ENCODE measurements at places on chromosomes 11 and 22.

- DNase-seq = no peak
Measured at GRCh38 chr11:124159481-124159880, 23.7 kb upstream of the OR10D3 start.

DNA sequence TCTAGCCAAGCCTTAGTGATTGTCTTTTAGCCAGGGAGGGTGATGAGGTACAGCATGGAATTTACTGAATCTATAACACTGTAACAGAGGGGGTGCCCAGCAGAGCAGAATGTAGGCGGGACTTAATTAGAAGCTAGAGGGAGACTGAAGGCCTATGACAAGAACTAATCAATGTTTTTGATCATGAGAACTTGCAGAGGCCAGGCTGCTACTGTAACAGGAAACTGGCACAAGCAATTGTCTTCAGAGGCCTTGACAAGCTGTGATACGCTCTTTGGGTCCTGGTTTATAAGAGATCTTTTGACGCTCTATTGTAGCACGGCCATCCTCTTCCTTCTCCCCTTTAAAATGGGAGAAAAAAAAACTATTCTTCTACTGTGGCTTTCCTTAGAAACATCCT lies 1297.3 kb downstream of the JRKL start:
- DNase-seq = no peak

DNA sequence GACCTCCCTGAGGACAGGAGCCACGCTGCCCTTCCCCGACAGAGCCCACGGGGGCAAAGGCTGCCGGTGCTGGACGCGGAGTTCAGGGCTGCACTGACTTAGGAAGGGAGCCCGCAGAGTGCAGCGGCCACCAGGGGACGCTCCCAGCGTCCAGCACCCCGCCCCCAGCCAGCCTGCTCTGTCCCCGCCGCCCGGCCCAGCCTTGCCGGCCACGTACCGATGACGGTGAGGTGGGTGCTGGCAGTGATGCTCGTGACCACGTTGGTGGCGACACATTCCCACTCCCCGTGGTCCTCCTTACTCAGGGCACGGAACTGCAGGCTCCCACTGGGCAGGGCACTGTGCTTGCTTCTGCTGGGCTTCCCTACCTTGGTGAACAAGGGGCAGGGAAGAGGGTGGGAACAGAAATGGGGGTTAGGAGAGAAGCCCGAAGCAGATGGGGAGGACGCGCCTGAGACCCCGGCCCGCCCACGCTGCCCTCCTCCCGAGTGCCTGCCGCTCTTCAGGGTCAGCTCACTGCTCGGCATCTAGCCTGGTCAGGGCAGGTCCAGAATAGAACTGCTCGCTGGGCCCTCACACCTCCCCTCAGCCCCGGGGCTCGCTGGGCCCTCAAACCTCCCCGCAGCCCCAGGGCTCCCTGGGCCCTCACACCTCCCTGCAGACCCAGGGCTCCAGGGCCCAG lies 25.9 kb downstream of the IGSF9B start:
- no peak for DNase-seq

DNA sequence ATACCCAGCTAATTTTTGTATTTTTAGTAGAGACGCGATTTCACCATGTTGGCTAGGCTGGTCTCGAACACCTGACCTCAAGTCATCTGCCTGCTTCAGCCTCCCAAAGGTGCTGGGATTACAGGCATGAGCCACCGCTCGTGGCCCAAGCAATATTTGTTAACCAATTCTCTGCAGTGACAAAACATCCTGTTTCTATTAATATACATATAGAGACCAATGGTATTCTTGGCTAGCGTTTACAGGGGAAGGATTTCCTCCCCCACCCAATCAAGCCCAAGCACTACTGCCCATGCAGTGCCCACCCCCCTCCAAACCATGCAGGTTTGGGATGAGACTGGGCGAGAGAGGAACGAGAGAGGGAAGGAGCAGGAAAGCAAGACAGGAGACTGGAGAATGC lies 53.1 kb downstream of the APOL3 start:
- no peak for DNase-seq

DNA sequence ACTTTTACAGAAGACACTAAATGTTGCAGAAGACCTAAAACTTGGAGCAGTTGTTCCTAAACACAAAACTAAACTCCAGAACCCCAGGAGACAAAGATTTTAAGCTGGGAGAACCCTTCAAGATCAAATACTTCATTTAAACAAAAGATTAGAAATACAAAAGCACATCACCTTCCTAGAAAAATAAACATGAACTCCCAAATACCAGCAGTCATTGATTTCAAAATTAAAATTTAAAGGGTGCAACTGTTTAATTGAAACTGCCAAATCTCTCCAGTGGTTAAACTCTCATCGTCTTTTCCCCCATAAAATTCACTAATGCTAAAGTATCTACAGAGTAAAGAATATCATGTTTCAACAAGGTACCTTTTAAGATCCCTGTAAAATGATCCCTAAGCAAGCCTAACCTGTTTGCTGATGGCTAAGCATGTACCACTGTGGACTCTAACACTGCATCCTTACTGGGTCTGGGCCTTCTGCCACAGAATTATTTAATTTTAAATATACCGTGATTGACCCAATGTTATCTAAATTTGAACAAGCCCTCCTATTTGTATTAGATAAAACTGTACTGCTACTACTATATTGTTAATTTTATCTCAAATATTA lies 53.7 kb upstream of the CCDC34 start:
- no peak for DNase-seq

- no peak for DNase-seq
Measured at GRCh38 chr22:30114361-30114760, 34.1 kb downstream of the HORMAD2 start.

- DNase-seq = peak; percentile 64
Measured at GRCh38 chr22:41504397-41504796, 35.5 kb downstream of the ACO2 start.

DNA sequence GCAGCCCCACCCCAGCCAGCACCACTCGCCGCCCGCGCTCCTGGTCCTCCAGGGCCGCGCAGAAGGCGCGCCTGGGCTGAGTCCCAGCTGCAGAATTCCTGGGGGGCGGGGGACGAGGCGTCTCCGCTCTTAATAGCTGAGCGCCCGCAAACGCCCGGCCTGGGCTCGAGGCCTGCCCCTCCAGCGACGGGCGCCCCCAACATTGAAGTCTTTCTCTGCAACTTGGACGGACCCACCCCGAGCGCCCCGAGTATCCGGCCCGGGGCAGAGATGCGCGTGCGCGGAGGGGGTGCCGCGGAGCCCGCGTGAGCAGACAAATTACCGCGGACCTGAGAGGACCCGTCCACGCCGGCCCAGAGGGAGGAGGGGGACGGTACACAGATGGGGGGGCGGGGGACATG lies 6.7 kb upstream of the SYT7 start:
- DNase-seq = peak; percentile 54
